Stimulated activated CD8-positive, alpha-beta memory T cell treated with anti-CD3 and anti-CD28 coated beads, Interleukin-4, amount 100 ng/mL, for 24 hours (primary cell): ENCODE measurements at places on chromosomes 1 and 21.

- DNase-seq: no peak
Measured at GRCh38 chr1:156694690-156694962, 10.8 kb downstream of the CRABP2 start.

- no peak for DNase-seq
Measured at GRCh38 chr1:226688056-226688748, 50.9 kb downstream of the ITPKB start.

DNA sequence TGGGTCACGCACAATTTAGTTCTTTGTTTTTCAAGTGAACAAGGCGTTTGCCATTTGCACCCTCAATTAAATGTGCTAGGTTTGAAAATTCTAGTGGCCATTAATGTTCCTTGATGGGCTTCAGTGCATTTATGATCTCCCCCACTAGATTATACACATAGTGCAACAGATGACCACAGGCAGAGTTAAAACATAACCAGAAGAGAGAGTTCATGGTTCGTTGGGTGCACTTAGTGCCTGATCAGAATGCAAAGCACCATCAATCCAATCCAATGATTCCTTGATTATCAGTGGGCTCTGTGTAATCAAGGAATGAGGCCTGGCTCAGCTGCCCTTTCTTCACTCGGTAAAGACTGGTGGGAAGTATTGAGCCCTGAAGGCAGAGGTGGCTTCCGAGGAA lies 334.5 kb downstream of the PRDM2 start:
- DNase-seq: no peak

GRCh38 chr1:39427374-39427773 lies 64.1 kb upstream of the BMP8A start:
- no peak for DNase-seq

DNA sequence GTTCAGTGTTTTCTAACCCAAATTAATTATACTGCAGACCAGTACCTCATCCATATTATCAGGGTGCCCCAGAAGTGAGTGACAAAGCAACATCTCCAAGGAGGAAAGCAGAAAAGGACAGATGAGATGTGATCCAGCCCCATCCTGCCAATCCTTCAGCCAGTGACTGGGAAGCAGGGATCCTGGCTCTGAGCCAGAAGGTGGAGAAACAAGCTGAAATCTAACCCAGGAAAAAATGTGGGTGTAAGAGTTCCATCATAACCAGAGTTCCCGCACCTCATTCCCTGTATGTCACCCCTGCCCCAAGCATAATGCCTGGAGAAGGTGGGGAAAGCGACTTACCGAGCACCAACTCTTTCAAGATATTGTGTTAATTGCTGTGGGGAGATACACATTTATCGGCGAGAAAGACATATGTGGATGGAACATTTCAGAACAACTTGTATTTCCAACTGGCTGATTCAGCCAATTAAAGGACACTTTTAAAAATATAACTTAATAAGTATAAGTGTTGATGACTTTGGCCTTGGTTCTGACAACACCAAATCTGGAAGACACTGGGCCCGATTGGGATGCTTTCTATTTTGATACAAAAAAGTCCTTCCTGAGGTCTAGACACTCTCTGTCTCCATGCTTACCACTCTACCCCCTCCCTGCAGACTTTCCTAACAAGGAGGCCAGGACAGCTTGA lies 14.9 kb downstream of the PLEKHA6 start:
- DNase-seq: no peak

DNA sequence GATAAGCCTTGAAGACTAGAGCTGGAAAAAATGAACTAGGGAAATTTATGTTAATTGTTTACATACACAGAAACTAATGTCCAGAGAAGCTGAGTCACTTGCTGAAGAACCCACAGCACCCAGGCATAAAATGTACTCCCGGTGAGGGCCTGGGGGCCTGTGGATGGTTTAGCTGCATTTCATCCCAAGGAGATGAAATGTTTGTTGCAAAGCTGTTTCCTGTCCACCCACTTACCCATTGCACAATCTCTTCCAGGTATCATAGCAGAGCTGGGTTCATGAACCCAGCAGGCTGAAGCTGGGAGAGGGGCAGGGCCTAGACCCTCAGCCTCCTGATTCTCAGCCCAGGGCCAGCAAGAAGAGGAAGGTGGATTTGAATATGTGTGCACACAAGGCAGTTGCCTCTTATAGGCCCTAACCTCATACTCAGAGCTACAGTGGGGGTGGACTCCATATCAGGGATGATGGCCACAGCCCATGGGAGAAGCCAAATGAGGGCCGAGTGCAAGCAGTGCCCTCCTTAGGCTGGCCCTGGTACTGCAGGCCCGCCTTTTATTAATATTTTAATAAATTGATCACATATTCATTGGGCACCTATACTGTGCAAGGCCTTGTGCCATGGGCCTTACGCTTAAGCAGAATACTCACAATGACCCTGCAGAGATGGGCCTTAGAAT lies 110.8 kb downstream of the LACTBL1 start:
- no peak for DNase-seq

- DNase-seq: no peak
Measured at GRCh38 chr1:183490932-183491331, 18.6 kb downstream of the SMG7 start.

DNA sequence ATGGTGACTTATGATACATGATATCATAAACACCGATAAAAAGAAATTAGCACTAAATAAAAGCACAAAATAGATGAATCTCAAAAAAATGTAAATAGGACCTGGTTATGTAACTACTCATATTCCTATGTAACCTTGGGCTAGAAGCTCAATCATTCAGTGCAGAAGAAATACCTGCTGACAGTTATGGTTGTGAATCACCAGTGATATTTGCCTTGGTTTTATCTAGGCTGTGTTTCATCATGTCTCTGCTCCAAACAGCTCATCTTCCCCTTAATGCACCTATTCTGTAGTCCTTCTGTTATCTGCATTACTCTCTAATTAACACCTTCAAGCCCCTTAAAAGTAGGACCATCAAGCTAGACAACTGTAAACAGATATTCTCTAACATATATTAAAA lies 16.3 kb upstream of the PIGC start:
- no peak for DNase-seq

DNA sequence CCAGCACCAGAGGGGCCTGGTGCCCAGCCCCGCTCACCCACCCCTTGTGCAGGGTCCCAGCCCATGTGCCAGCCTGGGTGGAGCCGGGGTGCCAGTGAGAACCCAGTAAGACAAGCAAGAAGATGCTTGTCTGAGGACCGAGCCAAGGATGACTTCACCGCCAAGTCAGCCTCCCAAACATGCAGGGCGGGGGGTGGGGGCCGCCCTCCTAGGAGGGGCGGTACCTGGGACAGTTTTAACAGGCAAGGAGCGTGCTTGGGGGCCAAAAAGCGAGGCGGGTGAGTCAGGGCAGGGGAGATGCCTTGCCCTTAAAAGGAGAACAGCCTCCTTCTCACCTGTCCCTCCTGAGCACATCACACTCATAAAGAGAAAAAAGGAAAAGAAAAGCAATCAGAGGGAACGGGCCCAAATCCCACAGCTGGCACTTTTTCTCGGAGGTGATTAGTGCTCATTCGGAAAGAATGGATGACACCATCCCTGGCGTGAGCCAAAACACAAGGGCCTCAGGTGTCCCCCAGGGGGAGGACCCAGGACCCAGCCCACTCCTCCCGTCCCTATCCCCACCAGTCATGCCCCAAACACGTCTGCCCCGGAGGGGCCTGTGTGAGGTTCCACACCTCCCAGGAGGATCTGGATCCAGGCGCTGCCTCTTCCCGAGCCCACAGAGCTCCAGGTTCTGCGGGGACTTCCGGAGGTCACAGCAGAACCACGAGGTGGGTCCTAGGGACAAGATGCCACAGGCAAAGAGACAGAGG lies 77.6 kb upstream of the IFFO2 start:
- no peak for DNase-seq

- peak; percentile 24 for DNase-seq
Measured at GRCh38 chr1:168360151-168361021, 79.7 kb downstream of the TBX19 start.

- no peak for DNase-seq
Measured at GRCh38 chr1:89170170-89171066, 5.4 kb downstream of the GBP7 start.

- no peak for DNase-seq
Measured at GRCh38 chr1:181448461-181448860, 34.9 kb upstream of the CACNA1E start.

GRCh38 chr1:153395136-153395685 lies 4.3 kb upstream of the S100A8 start:
- no peak for DNase-seq

DNA sequence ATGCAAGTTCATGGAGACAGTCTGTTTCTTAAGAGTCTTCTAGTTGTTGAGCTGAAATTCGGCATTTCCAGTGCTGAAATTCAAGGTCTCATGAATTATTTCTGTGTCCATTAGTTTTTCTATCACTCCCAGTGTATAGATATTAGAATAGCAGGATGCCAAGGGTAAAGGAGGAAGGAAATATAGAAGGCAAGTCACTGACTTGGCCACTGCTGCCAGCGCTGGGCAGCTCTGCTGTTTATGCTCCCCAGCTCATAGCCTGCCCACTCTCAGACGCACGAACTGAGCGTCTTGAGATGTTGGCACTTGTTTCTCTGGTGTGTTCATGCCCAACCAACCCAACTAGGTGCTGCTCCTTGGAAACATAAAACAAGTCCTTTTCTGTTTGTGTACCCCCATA lies 110.1 kb downstream of the SLC45A1 start:
- DNase-seq: no peak

- DNase-seq: no peak
Measured at GRCh38 chr1:245345191-245345884, 190.6 kb downstream of the KIF26B start.

DNA sequence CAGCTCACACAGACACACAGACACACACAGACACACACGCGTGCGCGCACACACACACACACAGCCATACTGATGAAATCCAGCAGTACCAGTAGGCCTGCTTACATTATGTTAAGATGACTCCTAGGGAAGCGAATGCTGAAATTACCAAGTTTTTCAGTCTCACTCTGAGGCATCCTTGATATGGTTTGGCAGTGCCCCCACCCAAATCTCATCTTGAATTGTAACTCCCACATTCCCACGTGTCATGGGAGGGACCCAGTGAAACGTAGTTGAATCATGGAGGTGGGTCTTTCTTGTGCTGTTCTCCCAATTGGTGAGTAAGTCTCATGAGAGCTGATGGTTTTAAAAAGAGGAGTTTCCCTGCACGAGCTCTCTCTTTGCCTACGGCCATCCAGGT lies 64.1 kb downstream of the TIAM1 start:
- DNase-seq: no peak

- DNase-seq: no peak
Measured at GRCh38 chr1:227043755-227044154, 103.7 kb downstream of the COQ8A start.

DNA sequence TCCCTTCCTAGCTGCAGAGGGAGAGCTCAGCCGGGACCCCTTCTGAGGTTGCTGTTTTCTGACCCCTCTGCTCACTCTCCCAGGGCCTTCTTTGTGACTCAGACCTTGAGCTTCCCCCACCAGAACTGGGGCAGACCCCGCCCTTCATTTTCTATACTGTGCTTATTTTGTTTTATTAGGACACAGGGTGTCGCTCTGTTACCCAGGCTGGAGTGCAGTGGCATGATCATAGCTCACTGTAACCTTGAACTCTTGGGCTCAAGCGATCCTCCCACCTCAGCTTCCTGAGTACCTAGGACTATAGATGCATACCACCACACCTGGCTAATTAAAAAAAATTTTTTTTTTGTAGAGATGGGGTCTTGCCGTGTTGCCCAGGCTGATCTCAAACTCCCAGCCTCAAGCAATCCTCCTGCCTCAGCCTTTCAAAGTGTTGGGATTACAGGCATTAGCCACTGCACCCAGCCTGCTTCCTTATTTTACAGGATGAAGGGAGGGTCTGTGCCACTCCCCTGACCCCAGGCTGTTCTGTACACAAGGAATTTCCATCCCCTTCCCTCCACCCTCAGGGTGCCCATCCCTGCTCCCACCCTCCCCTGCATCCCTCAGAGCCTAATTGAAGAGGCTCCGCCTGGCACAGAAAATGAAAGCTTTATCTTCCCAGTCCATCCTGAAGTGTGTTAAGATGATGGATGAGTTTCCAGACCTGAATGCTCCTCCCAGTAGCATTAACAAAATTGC lies 195.2 kb upstream of the POU3F1 start:
- DNase-seq: no peak

DNA sequence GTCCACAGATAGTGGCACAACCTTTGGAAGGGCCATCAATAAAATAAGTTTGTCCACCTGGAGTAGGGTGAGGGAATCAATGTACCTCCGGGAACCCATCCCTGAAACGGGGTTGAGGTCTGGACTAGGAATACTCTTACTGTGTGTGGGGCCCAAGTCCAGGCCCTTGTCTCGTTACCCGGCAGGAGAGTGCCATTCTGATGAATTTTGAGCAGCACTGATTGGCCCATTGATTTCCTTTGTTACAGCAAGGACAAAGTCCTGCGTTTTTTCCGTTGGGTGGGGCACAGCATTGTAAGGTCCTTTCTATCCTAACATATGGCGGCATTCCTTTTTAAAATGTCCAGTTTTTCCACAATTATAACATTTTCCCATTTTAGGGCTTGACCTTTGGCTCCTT lies 75.2 kb downstream of the AXDND1 start:
- DNase-seq: no peak

GRCh38 chr1:211347077-211347844 lies 20.6 kb downstream of the TRAF5 start:
- DNase-seq: no peak

GRCh38 chr21:31529406-31529805 lies 130.1 kb upstream of the SOD1 start:
- DNase-seq: no peak

DNA sequence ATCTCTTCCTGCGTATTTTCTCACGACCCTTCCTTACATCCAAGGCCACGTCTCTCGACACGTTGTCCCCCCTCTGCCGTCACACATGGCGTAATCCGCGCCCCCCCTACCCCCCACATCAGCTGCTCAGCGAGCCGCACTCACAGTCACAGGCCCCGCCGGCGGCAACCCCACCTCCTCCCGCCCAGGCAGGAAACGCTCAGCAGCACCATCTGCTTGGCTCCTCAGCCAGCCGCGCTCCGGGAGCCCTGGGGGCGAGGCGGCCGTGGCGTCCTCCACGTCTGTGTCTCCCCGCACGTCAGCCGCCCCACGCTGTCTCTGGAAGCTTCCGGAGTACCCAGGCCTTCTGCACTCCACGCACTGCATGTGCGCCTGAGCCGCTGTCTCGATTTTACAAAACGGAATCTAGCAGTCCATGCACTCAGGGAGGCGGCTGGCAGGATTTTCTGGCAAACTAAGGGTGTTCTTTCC lies 64.6 kb downstream of the SIK1 start:
- peak; percentile 58 for DNase-seq

- DNase-seq: no peak
Measured at GRCh38 chr1:5568321-5568720, 423.9 kb downstream of the NPHP4 start.

GRCh38 chr1:212915245-212916091 lies 34.9 kb upstream of the VASH2 start:
- no peak for DNase-seq

DNA sequence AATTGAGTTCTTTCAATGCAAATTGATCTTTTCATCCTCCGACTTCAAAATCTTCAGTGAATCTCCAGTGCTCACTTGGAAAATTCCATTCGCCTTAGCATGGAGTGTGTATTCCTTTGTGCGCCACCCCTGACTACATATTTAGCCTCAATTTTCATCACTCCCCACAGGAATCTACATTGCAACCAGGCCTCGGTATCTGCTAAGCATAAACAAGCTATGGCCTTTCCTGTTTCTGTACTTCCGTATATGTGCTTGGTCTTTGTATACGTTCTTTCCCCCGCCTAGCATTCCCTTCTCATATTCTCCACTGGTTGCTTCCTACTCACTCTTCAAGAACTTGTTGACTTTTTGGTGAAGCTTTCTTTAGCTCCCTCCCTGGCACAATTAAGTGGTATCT lies 470.8 kb downstream of the LMO4 start:
- no peak for DNase-seq

- DNase-seq: no peak
Measured at GRCh38 chr1:87805666-87806378, 477.1 kb downstream of the LMO4 start.

GRCh38 chr1:22916471-22916820 lies 56.2 kb downstream of the LACTBL1 start:
- no peak for DNase-seq
